Neural crest cell (in vitro differentiated cells): ENCODE measurements at places on chromosomes 11 and 22. TPM values are rescaled to one million over a fixed set of nuclear protein-coding genes. Genes with fewer than 3 reads are reported as not detected.

DNA sequence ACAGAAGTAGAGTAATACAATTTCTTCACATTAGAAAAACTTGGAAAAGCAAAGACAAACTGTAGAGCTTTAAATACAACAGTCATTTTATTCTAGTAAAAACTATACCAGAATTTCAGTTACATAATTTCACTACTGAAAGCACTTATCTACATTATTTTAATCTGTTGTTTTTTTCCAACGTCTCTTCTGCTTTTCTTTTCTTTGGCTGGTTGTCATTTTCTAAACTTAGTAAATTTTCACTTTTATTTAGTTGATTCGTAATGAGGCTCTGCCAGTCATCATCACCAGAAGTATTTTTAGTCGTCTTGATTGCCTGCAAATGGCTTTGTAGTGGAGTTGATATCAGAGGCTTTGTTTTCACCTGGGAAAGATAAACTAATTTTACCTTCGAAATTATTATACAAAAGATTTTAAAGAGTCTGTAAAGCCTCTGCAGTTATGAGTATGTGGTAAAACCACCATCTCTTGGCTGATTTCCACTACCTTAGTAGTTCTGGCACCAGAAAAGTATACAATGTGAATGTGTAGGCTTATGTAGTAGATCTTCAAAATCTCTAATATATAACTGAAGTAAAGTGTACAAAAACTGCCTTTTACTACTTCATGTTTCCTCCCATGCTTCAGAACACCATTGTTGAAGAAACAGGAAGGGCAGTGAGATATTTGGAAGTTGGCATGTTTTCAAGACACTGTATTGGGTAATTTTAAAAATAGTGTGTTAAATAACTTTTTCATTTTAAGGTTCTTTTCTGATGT is 19.2 kb downstream of the EIF3M start:
- DNase-seq: no peak
- peak overlapping the region; percentile 36 for H3K27ac ChIP-seq

VSIG2 gene
- not detected in 2 replicates for total RNA-seq

APOL5 gene
- total RNA-seq: not detected in 2 replicates

- H3K36me3 ChIP-seq: peaks cover 2% of the 10 kb centered on the region
- H3K27ac ChIP-seq: no peak overlapping the region
- DNase-seq: no peak
- H3K4me1 ChIP-seq: peaks cover 9% of the 10 kb centered on the region
- no peak overlapping the region for H3K4me3 ChIP-seq
Observed at GRCh38 chr11:78256962-78257361, 68.2 kb downstream of the USP35 start.

DNA sequence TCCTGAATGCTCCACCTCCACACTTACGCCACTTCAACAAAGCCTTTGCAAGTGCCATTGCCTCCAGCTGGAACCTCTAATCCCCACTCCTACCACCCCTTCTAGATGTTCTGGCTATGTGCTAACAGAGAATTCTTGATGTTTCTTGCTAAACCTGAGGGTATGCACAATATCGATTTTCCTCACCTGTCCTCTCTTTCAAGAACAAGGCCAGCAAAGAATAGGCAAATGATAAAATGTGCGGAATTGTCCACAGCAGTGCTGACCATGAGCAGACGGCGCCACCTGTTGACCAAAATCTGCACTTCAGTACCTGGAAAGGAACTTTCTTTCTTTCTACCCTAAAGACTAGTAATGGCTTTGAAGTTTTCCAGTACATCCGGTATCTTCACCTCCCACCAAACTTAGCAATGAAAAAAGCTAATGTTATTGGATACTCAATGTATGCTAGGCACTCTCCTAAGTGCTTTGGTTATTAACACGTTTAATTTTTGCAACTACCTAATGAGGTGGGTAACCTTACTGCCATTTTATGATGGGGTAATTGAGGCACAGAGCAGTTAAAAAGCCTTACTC is 3.4 kb downstream of the TIMM10 start:
- H3K27ac ChIP-seq: no peak overlapping the region
- H3K36me3 ChIP-seq: peaks cover 9% of the 10 kb centered on the region
- peaks cover 4% of the 10 kb centered on the region for H3K27me3 ChIP-seq
- H3K4me1 ChIP-seq: peaks cover 23% of the 10 kb centered on the region
- DNase-seq: peak; percentile 79

DNA sequence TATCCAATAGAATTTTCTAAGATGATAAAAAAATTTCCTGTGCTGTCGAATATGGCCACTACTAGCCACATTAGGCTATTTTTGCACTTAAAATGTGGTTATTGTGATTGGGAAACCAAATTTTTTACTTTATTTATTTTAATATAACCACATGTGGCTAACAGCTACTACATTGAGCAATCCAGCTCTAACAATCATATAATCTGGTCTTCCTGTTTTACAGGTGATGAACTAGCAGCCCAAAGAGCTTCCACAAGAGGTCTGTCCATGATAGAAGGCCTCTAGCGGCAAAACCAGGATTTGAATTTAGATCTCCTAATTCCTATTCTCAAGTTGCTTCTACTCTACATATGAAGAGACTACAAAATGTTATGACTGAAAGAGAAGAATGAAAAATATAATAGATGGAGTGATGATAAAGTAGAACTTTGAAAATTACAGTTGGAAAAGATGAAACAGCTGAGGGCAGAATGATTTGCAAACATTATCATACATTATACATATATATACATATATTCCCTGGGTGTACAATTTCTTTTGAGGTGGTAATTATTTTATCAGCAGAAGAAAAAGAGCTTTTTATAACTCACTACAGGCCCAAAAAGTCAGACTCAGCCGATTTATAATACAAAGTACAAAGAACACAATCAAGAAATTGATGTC is 363.5 kb upstream of the PITPNB start:
- no peak overlapping the region for H3K27ac ChIP-seq
- H3K4me3 ChIP-seq: no peak overlapping the region
- no peak for DNase-seq

DNA sequence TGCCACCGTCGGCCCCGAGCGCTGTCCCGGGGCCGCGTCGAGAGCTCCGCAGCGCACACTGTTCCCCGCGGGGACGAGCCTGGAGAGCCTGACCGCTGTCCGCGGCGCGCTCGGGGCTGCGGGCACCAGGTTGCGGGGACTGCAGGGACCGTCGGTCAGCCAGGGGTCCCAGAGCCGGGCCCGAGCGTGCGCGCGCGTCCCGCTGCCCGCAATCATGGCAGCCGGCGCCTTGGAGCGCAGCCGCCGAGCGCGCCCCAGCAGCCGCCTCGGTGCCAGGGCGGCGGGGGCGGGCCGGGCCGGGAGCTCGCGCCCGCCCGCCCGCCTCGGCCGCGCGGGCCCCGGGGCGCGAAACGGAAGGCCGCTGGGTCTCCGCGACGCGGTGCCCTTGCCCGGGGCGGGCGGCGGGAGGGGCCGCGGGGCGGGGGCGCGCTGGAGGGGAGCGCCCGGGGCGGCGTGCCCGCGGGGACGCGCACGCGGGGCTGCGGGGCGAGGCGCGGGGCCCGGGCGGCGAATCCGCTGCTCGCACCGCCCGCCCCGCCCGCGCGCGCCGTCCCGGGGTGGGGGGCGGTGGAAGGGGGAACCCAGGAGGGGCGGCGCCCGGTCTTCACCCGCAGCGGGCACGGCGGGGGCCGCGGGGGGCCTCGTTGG is 79.4 kb upstream of the PPARA start:
- H3K27me3 ChIP-seq: peaks cover 84% of the 10 kb centered on the region
- no peak overlapping the region for H3K4me3 ChIP-seq
- H3K27ac ChIP-seq: no peak overlapping the region
- no peaks in the 10 kb centered on the region for H3K36me3 ChIP-seq
- DNase-seq: no peak
- peaks cover under 1% of the 10 kb centered on the region for H3K4me1 ChIP-seq

GRCh38 chr11:102346456-102346747 is 612 bp upstream of the BIRC2 start:
- H3K27ac ChIP-seq: peak overlapping the region; percentile 83
- no peaks in the 10 kb centered on the region for H3K27me3 ChIP-seq
- no peak for DNase-seq
- peaks cover 41% of the 10 kb centered on the region for H3K4me1 ChIP-seq
- peak overlapping the region; percentile 91 for H3K4me3 ChIP-seq
- no peaks in the 10 kb centered on the region for H3K36me3 ChIP-seq

DNA sequence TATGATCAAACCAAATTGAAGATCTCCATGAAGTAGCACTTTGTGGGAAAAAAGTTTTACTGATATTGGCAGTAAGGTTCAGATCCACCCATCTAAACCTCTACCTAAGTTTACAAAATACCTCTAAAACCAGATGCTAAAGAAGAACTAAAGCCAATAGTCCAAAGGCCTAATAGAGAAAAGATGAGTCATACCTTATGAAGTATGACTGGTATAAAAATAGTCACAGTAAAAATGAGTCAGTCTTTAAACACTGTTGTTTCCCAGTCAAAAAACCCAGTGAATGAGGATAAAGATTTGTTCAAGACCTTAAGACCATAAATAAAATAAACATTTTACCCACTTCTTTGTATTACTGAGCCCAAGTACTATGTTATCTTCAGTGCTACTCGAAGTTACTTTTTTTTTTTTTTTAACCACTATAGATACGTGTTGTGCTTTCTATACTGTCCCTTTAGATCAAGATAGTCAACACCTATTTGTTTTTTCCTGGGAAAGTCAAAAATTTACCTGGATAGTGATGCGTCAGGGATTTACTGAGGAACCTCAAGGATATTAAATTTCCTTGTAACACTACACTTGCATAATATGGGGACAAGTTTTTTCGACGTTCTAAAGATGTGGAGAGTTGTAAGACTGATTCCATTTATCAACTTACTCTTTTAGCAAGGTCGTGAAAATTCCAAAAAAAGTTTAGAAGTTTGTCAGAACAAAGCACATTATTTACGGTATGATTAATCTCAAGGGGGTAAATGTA is 87.3 kb downstream of the CCDC73 start:
- no peaks in the 10 kb centered on the region for H3K36me3 ChIP-seq
- no peaks in the 10 kb centered on the region for H3K4me1 ChIP-seq
- peaks cover 17% of the 10 kb centered on the region for H3K27me3 ChIP-seq
- no peak overlapping the region for H3K27ac ChIP-seq

DNA sequence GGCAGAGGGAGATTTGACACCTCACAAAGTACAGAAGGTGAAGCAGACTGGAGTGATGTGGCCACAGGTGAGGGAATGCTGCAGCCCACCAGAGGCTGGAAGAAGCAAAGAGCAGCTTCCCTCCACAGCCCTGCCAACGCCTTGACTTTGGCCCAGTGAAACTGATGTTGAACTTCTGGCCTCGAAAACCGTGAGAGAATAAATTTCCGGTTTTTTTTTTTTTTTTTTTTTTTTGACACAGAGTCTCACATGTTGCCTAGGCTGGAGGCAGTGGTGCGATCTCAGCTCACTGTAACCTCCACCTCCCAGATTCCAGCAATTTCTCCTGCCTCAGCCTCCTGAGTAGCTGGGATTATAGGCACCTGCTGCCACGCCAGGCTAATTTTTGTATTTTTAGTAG is 8.7 kb downstream of the KMT5B start:
- H3K4me3 ChIP-seq: no peak overlapping the region
- no peak overlapping the region for H3K27ac ChIP-seq
- H3K36me3 ChIP-seq: no peaks in the 10 kb centered on the region

- no peak overlapping the region for H3K4me3 ChIP-seq
- no peak overlapping the region for H3K27ac ChIP-seq
- H3K4me1 ChIP-seq: peaks cover 17% of the 10 kb centered on the region
- no peak for DNase-seq
Observed at GRCh38 chr11:35087648-35088047, 51.3 kb upstream of the CD44 start.

DNA sequence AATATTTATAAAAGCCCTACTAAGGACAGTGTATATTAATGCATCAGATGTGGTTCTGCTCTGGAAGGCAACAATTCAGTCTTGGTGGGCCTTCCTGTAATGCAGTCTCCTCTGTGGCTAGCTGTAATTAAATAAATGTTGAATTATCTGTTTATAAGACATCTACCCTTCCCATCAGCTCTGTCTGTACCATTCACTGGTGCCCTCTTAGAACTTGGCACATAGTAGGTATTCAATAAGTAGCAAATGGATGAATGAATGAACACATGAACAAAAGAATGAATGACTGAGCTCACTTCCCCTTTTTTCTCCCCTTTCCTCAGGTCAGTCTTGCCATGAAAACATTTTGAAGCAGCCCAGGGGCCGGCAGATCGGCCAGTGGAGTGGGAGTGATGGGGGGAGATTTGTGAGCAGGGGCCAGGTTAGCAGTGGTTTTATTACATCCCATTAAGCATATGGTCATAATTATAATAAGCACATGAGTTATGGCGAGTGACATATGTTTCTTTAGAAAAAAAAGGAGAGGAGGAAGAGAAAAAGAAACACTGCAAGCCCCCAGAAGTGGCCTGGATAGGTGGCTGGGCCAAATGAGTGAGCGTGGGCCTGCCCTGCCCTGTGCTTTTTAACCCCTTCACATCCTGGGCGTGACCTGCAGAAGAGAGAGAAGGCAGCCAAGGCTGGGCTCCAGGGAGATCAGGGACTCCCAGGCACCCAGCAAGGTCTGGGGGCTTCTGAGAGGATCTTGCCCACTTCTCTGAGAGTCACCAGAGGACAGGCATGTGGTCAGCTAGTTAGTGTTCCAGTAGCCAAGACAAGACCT is 48.6 kb upstream of the CD82 start:
- H3K4me1 ChIP-seq: peaks cover 20% of the 10 kb centered on the region
- H3K36me3 ChIP-seq: no peaks in the 10 kb centered on the region
- H3K4me3 ChIP-seq: no peak overlapping the region
- no peak for DNase-seq

UPK3A gene
- not detected in 2 replicates for total RNA-seq

OR4X2 gene
- not detected in 2 replicates for total RNA-seq

- H3K27ac ChIP-seq: no peak overlapping the region
- no peaks in the 10 kb centered on the region for H3K4me1 ChIP-seq
- no peaks in the 10 kb centered on the region for H3K36me3 ChIP-seq
- peaks cover 6% of the 10 kb centered on the region for H3K27me3 ChIP-seq
- no peak overlapping the region for H3K4me3 ChIP-seq
- no peak for DNase-seq
Observed at GRCh38 chr11:70694371-70694770, 296.0 kb downstream of the CTTN start.

GRCh38 chr11:22626573-22627239 is 1.1 kb upstream of the FANCF start:
- DNase-seq: no peak
- H3K4me1 ChIP-seq: peaks cover 17% of the 10 kb centered on the region
- peaks cover 2% of the 10 kb centered on the region for H3K27me3 ChIP-seq

- peaks cover 40% of the 10 kb centered on the region for H3K36me3 ChIP-seq
- H3K27me3 ChIP-seq: no peaks in the 10 kb centered on the region
- DNase-seq: no peak
- no peak overlapping the region for H3K27ac ChIP-seq
Observed at GRCh38 chr11:95821640-95822039, 31.3 kb downstream of the CEP57 start.

KCNE3 gene
- total RNA-seq: 2.2 and 2.6 TPM in 2 replicates

GRCh38 chr22:37171662-37172061 is 16.4 kb downstream of the C1QTNF6 start:
- H3K4me1 ChIP-seq: peaks cover 5% of the 10 kb centered on the region
- peaks cover 6% of the 10 kb centered on the region for H3K27me3 ChIP-seq
- DNase-seq: no peak
- no peaks in the 10 kb centered on the region for H3K36me3 ChIP-seq

GRCh38 chr11:108672113-108672512 is 7.2 kb downstream of the DDX10 start:
- peaks cover 4% of the 10 kb centered on the region for H3K36me3 ChIP-seq
- H3K27me3 ChIP-seq: no peaks in the 10 kb centered on the region
- no peak overlapping the region for H3K27ac ChIP-seq
- no peak overlapping the region for H3K4me3 ChIP-seq
- H3K4me1 ChIP-seq: peaks cover 12% of the 10 kb centered on the region
